T-helper 2 cell treated with Interferon-gamma antibody and Interleukin-4, amounts not matched to agents 5 μg/mL and 100 μg/mL, for 36 hours (primary cell): ENCODE measurements at places on chromosomes 2 and 18.

DNA sequence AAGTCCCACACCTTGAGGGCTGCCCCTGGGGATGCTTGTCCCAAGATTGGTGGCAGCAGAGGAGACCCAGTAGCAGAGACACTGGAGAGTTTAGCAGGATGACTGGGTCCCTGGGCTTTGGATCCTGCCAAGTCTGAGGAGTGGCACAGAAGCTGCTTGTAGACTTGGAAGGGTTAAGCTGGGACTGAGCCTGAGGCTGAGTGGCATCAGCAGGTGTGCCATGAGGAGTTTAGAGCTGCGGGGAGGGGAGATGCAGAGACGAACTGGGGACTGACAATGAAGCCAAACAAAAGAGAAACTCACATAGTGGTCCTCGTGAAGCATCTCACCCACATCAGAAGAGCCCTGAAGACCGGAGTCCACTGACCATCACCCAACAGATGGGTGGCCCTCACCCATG is 329.7 kb upstream of the KLHL29 start:
- DNase-seq = no peak

DNA sequence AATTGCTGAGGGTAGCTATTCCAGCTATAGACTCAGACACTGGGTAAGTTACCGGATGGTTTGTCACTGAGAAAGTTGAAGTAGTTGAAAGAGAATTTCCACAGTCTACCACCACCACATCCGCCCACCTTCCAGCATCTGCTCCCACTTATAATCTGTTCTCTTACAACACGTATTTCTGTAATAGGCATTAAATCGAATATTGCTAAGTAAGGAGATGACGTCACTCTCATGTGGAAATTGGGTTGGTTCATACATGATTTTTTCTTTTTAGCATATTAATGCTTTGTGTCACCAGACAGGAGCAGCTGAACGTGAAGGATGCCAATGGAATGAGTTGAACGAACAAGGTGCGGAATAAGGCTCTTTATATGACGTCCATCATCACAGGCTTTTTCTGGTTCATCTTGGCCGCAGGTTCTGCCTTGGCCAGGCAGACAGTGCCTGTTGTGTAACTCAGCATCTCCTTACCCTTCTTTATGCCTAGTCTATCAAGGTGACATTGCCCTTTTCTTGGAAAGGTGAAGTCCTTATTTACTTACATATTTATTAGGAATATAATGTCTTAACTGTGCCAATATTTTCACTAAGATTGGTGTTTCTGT is 45.9 kb downstream of the THUMPD2 start:
- no peak for DNase-seq

DNA sequence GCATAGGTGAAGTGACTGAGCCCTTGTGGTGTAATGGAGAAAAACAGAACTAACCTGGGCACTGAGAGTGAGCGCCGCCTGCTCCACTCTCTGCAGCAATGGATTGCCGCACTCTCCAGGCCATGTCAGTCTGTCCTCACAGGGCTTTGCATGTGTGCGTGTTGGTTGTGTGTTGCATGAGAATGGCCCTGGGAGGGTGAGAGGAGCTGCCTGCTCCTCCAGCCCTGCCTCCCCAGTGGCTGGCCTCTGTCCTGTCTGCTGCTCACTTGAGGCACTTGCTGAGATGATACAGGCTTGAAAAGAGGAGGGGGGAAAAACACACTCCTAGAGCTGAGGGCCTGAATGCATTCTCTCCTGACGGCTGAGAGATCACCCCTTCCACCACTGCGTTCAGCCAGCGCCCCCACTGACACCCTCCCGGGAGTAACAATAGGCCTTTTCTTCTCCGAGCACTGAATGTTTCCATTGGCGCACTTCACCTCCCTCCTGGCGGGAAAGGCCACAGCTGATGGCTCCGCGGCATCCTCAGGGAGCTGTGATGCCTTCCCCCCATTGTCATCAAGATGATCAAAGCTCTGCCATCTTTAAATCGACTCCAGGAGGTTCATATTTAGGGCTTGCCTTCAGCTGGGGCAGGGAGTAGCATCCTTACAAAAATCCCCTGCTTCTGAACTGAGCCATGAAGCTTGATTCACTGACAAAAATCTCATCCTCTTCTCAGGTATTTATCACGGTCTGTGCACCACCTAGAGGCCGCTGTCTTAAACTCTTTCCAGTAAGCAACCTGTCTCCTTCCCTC is 49.9 kb upstream of the DAPL1 start:
- DNase-seq = no peak

DNA sequence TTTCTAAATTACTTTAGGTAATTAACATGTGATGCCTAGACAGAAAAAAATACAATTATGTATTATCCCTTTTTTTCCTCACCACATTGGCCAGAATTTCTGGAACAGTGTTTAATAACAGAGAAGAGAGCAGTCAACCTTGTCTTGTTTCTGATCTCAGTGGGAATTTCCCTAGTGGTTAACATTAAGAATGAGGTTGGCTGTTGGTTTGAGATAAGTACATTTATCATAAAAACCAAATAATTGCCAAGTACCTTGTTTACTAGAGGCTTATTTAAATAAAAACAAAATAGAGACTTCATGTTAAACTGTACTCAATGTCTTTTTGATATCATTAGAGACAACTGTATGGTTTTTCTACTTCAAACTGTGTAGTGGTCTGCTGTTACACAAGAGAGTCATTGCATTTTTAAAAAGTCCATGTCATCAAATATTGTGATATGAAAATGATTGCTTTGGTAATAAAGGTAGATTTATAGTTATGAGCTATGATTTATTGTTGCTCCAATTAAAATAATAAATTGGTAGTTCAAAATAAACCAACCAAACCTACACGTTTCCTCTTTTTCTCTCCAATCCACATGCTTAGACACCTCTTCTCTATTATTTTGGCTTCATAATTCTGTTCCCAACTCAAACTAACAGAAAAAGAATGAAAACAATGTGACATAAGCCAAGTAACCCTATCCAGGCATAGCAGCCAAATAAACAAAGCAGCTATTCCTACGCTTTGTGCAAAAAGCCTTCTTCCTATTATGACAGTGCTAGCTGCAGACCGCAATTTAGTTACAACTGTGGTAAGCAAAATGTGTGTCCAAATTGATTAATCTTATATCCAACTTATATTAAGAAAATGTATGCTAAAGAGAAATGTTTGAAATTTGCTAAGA is 20.9 kb upstream of the TANK start:
- DNase-seq = no peak

DNA sequence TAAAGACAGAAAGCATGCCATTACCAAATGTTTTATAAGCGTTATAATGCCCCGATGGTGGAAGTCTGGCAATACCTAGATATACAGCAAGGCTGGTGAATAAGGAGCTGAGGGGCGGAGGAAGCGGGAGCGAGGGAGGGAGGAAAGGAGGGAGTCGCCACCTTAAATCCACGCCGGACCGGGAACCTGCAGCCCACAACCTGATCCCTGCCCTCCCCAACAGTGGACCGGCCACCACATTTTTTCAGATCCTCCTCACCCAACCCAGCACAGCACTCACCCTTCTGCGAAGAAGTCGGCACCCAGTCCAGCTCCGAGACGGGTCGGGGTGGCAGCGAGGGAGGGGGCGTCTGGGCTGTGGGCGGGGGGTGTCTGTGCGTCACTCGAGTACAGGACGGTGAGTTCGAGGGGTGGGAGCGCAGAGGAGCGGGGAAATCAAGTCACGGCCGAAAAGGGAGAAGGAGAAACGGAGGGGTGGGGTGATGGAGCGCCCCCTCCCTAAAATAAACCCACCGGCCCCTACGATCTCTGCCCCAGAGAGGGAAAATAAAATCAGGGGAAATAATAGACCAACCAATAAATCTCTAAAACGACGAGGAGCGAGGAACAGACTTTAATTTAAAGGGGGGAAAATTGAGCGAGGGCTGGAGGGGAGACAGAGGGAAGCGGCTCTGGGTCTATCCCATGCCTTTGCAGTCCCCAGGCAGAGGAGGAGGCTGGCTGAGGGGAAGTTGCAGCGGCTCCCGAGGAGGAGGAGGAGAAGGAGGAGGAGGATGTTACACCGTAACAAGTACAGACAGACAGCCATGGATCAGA is 96.5 kb upstream of the SERTAD2 start:
- DNase-seq = peak; percentile 29

GRCh38 chr2:24076849-24077534 is 866 bp upstream of the SF3B6 start:
- DNase-seq = no peak

- no peak for DNase-seq
These were observed 1251.6 kb upstream of the ZEB2 start for GRCh38 chr2:145771525-145771924.

- DNase-seq = no peak
These were observed 126.2 kb downstream of the FSHR start for GRCh38 chr2:49028101-49028500.

DNA sequence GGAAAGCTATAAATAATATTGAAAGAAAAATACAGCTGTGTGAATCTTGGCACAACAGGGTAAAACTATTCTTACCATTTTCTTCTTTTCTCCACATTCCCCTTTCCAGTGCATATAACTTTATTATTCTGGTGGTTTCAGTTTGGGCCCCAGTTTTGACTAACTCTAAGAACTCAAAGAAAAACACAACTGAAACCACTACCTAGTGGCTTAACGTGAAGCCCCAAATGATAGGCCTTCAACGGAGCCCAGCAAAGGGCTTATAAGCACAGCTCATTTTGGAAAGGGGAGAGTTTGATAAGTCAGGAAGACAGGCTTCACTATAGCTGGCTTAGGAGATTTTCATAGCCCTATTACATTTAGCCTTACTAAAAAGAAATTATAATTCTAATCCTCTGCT is 62.4 kb downstream of the PPP1R1C start:
- no peak for DNase-seq

GRCh38 chr2:34025196-34025595 is 426.1 kb upstream of the FAM98A start:
- DNase-seq = no peak

GRCh38 chr18:45282101-45282812 is 333.0 kb upstream of the SLC14A2 start:
- DNase-seq = no peak

DNA sequence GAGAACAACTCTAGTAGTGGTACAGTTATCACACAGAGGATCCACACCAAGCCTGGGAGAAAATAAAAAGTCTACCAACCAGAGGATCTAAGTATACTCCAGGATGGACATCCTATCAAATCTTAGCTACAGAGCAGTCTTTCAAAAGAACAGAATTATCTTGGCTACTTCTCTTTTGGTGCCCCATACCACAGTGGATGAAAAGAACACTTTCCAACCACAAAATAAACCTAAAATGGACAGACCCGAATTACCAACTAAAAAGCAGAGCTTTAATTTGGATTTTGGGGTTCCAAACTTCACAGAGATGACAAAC is 116.1 kb downstream of the SRBD1 start:
- DNase-seq = no peak

- DNase-seq = peak; percentile 59
These were observed 33.6 kb upstream of the PTMA start for GRCh38 chr2:231674587-231675338.

DNA sequence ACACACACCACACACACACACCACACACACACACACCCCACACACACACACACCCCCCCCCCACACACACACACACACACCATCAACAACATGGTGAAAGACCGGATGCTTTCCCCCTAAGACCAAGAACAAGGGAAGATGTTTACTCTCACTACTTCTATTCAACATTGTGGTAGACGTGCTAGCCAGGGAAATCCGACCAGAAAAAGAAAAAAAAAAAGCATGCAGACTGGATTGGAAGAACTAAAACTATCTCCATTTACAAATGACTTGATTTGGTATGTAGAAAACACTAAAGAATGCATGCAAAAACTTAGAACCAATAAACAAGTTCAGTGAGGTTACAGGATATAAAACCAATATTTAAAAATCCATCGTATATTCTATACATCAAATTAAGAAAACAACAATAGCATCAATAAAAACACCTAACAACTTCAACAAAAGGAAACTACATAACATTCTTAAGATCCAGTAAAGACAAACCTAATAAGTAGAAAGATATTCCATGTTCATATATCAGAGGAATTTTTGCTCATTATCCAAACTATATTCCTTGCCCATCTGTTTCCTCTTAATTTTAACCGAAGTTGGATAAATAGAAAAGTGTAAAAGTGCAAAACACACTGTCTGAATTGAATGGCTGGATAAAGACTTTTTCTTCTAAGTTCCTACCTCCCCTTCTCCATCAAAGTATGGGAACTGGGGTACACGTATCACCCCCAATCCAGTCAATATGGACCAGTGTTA is 51.5 kb upstream of the RNU4ATAC start:
- no peak for DNase-seq

GRCh38 chr2:215967590-215968378 is 45.6 kb downstream of the MREG start:
- DNase-seq = no peak

DNA sequence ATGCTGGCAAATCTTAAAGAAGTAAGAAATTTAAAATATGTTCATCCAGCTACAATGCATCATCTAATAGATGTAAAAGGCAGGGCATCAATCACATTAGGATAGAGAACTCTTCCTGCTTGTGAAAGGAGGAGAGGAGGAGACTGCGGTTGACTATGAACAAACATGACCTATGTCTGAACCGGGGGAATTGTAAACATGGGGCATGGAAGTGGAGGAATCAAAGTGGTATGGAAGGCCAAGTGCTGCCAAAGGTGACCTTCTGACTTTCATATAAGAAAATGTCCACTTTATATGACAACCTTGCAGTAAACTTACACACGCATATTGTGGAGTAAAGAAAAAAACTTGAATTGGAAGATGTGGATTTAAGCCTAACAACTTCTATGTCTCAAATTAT is 20.0 kb upstream of the SLC8A1 start:
- DNase-seq = no peak

GRCh38 chr2:217158928-217159327 is 299.1 kb upstream of the TNP1 start:
- DNase-seq = no peak

GRCh38 chr2:174066871-174067270 is 101.7 kb upstream of the SP3 start:
- DNase-seq = no peak

- DNase-seq = no peak
These were observed 5.1 kb downstream of the HNMT start for GRCh38 chr2:137969418-137969765.

DNA sequence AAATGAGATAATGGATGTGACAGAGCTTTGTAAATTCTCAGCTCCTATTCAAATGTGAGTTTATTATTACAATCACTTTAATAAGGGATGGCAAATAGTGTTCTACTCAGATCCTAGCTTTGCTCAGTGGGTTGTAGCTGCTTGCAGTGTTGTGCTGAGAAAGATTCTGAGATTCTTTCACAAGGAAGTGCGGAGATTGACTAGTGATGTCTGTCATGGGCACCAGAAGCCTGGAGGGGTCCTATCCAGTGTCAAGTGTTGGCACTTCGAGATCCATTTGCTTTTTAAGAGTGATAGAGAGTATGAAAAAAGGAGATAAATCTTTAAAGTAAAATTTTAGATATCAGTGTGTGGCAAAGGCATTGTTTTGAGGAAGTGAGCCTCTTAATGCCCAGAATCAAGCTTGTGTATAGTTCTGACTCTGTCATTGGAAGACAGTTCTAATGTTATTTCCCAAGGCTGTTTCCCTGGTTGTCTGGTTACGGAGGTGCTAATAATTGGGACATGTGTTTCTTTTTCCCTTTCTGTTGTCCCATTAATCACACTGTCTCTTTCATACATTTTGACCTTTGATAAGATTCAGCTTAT is 181.7 kb upstream of the SPRED2 start:
- no peak for DNase-seq

GRCh38 chr2:95024960-95025405 is 525 bp upstream of the MAL start:
- no peak for DNase-seq
